A549 treated with DMSO at 1 μM for 4 hours (cell line): ENCODE measurements at places on chromosomes 4 and X. TPM values are rescaled to one million over a fixed set of nuclear protein-coding genes. Genes with fewer than 3 reads are reported as not detected.

SLC25A43 gene
- 22.6 to 35.2 TPM (median 32.5 TPM) in 5 replicates for total RNA-seq

TLR2 gene
- total RNA-seq: 0.10 to 0.31 TPM (median 0.28 TPM) in 5 replicates

JCHAIN gene
- total RNA-seq: 0.07 to 0.16 TPM (median 0.10 TPM) in 3 of 5 replicates, not detected in the others

MAGEA4 gene
- total RNA-seq: not detected in 5 replicates

MTNR1A gene
- total RNA-seq: 0.22 to 0.52 TPM (median 0.40 TPM) in 4 of 5 replicates, not detected in the other

CNKSR2 gene
- 2.4 to 3.7 TPM (median 3.1 TPM) in 5 replicates for total RNA-seq

PPEF2 gene
- not detected in 5 replicates for total RNA-seq

RHOXF2B gene
- not detected in 5 replicates for total RNA-seq

MAGEE2 gene
- not detected in 5 replicates for total RNA-seq

CT45A8 gene
- total RNA-seq: not detected in 5 replicates

EXOC1L gene
- total RNA-seq: not detected in 5 replicates

STATH gene
- not detected in 5 replicates for total RNA-seq

SORBS2 gene
- total RNA-seq: 0.02 to 0.27 TPM (median 0.20 TPM) in 5 replicates

HS6ST2 gene
- total RNA-seq: 0.03 to 0.27 TPM (median 0.08 TPM) in 4 of 5 replicates, not detected in the other

BTC gene
- 0.76 to 1.8 TPM (median 1.2 TPM) in 5 replicates for total RNA-seq

INTU gene
- total RNA-seq: 1.1 to 1.7 TPM (median 1.3 TPM) in 5 replicates

CENPVL2 gene
- total RNA-seq: not detected in 5 replicates

GUCY1A1 gene
- total RNA-seq: not detected in 5 replicates

C1QTNF7 gene
- not detected in 5 replicates for total RNA-seq

COX7B2 gene
- total RNA-seq: not detected in 5 replicates

LNX1 gene
- 0.03 to 0.09 TPM (median 0.04 TPM) in 4 of 5 replicates, not detected in the other for total RNA-seq

TRO gene
- total RNA-seq: 0.47 to 0.88 TPM (median 0.64 TPM) in 5 replicates
